Ascending aorta (tissue), 2 donors: ENCODE measurements at places on chromosomes 5 and 9.

DNA sequence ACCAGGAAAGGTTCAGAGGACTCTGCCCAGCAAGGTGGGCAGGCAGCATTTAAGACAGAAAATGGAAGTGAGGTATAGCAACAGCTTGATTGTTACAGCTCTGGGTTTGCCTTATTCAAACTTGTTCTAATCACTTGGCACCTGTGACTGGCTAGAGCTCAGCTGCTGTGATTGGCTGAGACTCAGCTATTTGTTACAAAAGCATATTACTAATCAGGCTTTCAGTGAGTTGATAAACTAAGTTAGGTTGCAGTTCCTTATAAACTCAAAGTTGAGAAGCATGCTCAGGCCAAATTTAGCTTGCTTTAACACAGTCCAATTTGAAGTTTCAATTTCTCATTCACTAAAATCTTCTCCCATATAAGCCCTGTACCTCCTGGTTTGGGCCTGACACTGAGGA is 56.3 kb downstream of the GDA start:
- no peak for DNase-seq

DNA sequence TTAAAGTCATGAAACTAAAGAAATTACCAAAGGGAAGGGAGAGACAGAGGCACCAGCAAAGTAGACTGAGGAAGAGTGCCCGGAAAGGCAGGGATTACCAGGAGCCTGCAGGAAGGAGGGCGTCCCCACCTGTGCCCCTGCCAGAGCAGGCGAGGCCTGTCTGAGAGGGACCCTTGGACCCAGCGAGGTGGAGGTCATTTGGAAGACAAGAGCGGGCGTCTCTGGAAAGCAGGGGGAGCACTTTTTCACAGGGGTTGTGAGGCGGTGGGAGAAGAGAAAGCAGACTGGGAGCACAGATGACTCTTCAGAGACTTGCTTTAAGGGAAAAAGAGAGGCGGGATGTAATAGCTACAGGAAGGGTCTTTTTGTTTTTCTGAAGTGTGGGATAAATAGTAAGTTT is 27.5 kb upstream of the SLC2A8 start:
- DNase-seq, result no peak

DNA sequence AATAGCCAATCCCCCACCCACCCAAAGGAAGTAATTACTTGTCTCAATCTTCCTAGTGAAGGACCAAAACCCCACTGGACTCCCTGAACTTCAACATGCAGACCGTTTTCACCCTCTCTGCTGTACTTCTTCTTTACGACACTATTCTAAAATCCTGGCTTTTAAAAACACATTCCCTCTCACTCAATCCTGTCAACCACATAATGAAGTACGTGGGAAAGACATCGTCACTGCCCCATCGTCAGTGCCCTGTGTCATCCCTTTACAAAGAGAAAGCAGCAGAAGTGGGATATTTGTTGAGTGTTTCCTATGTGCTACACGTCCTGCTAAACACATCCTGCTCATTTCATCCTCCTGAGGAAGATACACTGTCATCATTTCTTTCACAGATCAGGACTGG is 54.2 kb downstream of the MAPKAP1 start:
- DNase-seq, result no peak

- DNase-seq, result no peak
Observed at GRCh38 chr9:26308328-26308727, 584.3 kb downstream of the CAAP1 start.

GRCh38 chr9:95189251-95190098 is 128.0 kb downstream of the FANCC start:
- no peak for DNase-seq

DNA sequence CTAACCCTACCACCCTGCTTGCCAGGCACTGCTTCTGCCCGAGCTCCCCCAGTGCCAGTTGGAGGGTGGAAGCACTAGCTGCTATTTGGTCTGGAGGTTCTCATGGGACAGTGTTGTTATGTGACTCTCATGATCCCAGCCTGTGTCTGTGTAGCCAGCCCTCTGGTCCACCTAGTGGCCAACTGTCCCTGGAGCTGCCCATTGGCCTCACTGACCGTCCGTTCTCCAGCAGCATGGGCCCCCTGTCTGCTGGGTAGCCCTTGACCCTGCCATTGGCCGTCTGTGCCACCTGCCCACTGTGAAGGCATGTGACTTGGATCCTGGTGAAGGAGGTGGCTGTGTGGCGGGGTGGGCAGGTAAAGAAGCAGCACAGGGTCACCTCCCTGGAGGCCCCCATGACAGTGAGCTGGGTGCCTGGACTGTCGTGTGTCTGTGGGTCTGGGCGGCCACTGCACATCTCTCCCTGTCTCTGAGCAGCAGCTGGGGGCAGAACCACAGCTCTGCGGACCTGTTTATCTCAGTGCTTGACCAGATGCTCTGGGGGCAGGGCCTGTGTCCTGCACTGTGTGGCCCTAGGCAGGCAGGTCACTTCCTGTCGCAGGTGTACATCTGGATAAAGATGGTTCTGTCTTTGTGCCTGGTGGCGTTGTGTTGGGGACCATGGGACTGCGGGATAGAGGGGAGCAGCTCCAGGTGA is 11.4 kb downstream of the PHF2 start:
- DNase-seq, result no peak

DNA sequence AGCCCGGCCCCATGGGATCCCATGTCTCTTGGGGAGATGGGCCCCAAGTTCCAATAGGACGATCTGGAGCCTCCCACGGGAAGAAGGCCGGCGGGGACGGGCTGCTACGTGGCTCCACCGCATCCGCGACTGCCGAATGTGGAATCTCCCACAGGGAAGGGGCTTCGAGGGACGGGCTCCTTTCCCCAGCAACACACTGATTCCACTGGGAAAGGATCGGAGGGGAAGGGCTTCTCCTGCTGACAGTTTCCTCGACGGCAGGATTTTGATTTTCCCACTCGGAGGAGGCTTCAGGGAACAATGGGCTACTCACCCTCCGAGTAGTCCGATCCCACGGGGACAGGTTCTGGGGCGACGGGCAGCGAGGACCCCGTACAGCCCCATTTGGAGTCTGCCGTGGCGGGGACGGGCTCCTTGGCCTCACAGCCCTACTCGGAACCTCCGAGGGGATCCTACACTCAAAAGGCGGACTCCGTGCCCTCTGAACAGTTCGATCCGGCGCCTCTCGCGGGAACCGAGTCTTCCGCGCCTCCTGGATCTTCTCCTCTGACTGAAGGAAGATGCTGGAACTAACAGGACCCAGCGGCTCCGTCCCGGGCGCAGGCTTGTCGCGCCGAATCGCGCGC is 1.3 kb downstream of the PROB1 start:
- DNase-seq, result no peak

GRCh38 chr5:71790433-71790832 is 71.4 kb downstream of the CARTPT start:
- no peak for DNase-seq

DNA sequence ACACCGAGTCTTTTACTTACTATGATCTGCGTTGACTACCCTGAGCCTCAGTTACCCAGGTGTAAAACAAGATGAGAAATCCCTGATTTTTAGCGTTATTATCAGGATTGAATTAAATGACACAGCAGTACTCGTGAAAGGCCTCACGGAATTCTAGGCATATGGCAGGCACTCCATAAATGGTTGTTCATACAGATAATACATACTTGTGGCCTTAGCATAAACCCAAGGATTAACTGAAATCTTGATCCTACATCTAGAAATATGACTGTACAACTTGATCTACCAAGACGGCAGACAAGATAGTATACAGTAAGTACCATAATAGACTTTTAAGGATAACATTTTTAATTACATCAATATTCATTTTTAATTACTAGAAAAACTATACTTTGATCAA is 409.8 kb downstream of the BNC2 start:
- DNase-seq, result no peak

DNA sequence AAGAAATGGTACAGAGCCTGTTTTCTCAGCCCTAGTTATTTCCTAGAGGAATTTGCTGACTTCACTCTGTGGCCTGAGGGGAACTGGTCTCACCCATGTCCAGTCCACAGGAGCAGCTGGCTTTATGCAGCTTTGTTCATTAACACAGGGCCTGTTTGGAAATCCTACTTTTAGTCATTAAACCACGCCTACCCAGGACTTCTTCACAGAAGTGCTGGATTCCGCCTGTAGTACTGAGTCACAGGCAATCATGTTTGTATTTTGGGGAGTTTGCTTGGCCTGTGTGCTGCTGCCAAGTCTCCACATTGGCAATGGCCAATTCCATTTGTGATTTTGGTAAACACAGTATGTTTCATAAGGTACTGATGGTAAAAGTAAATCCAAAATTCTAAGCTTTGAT is 52.8 kb downstream of the CTNND2 start:
- DNase-seq, result no peak

DNA sequence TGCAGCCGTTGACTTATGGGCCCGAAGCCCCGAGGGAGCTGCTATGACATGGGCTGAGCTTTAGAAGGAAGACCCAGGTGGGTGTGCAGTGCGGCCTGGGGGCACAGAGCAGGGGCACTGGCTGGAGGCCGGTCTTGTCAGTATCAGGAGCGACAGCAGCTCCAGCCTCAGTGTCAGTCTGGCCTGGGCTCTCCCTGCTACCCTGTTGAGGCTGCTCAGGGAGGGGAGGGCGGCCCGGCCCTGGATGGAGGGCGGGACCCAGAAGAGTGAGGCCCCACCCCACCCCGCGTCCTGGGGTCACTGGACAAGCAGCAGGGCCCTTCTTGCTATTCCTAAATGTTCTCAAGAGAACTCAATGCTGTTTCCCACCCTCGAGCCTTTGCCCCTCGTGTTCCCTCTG is 18.0 kb downstream of the GFI1B start:
- DNase-seq, result no peak
